SW 1271 (cell line): ENCODE measurements at places on chromosomes 3 and 15.

GRCh38 chr3:138220242-138220641 is 33.1 kb downstream of the ARMC8 start:
- no peak for DNase-seq

GRCh38 chr3:4986782-4987537 is 7.7 kb downstream of the BHLHE40 start:
- DNase-seq = peak; percentile 79

DNA sequence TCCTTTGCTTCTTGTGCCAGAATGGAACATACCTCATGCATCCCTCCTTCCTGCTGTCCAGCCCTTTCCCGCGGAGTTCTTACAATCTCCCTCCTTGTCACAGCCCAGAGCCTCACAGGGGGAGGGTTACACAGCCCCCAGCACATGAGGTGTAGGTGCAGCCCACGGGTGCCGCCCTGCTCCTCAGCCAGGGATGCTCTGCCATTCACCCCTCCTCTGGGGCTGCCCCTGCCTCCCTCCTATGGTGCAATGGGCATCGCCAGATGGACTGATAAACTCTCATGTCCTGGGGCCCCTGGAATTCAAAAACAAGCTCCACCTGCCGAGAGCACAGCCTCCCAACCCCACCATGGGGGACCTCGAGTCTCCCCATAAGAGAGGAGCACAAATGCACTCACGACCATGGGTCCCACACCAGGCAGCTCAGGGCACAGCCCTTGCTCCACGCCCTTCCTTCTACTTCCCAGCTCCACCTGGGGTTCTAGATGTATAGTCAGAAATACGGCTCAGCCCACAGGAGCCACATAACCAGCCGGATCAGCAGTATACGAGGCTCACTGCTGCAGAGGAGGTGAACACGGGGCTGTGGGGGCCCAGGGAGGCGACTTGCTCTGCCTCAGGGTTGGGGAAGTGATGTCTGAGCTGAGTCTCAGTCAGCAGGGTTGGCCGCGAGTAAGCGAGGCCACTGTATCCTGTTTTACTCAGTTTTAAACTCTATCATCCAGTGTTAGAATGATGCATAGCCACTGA is 269.7 kb upstream of the LYSMD4 start:
- no peak for DNase-seq

DNA sequence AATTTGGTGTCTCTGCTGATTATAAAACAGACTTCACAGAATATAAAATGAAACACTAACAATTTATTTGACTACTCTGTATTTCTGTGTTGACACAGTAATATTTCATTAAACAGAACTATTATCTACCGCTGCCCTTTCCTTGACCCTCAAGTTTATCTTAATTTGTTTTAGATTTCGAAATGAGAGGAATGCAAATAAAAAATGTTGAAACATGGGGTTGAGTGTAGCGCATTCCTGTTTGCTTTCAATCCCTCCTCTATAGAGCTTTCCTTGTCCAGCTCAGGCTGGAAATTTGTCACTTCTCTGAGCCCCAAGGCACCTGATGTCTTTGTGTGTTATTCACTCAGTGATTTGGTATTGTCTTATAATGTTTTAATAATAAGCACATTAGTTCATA is 550.2 kb downstream of the ZBBX start:
- DNase-seq = no peak

DNA sequence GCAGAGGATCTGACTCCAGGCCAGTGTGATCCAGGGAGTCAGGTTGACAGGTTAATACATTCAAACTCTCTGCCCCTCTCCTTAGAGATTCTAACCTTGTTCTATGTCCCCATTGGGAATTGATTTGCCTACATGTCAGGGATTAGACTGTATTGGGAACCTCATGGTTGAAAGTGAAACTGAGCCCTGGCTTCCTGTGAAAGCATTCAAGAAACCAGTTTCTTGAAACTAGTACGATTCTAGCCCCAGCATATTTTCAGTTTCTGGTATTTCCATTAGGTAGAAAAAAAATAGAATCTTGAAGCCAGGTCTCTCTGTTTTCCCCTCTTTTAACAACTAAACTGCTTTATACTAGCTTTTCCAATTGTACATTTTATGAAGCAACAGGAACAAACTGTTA is 140.4 kb upstream of the ABI3BP start:
- DNase-seq = no peak

DNA sequence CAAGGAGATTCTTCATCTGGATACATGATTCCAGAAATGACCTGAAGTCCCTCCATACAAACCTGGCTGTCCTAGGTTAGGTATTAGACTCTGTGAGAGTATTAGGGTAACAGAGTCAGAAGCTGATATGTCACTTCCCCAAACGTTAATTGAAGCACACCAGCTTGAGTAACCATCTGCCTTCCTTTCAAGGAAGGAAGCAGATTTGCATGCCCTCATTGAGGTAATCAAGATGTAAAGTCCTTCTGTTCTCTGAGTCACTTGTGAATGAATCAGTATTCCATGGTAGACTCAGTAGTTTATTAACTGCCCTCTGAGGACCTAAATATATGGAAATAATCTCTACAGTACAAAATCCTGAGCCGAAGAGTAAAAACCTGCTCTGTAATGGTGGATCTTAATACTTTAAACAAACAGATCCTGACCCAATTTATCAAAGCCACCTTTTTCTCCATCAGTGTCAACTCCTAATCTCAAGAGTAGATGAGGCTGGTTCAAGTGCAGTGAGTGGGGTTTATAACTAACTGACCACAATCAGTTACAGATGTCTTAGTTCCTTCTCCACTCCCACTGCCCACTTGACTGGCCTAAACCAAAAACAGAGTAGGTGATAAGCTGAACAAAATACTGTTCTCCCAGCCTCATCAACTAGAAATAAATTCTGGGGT is 246.2 kb upstream of the CHRM5 start:
- no peak for DNase-seq

GRCh38 chr3:50261505-50261904 is 7.4 kb upstream of the SEMA3B start:
- no peak for DNase-seq

DNA sequence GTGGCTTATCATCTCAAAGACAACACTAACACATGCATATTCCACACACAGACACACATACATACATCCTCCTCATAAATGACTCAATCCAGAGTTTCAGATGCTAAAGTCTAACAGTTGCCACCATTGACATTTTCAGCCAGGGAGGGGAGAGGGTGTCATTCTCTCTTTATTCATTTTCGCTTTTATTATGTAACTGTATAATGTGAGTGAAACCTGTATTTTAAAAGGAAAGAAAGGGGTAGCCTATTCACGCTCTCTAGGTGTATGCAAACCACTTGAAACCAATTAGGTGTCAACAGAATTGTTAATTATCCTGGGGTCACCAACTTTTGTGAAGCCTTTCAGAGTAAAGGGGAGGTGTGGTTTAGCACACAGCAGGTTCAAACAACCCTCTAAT is 1282.9 kb downstream of the ROBO2 start:
- no peak for DNase-seq

- DNase-seq = no peak
Observed at GRCh38 chr3:138030734-138031280, 20.8 kb downstream of the CLDN18 start.

DNA sequence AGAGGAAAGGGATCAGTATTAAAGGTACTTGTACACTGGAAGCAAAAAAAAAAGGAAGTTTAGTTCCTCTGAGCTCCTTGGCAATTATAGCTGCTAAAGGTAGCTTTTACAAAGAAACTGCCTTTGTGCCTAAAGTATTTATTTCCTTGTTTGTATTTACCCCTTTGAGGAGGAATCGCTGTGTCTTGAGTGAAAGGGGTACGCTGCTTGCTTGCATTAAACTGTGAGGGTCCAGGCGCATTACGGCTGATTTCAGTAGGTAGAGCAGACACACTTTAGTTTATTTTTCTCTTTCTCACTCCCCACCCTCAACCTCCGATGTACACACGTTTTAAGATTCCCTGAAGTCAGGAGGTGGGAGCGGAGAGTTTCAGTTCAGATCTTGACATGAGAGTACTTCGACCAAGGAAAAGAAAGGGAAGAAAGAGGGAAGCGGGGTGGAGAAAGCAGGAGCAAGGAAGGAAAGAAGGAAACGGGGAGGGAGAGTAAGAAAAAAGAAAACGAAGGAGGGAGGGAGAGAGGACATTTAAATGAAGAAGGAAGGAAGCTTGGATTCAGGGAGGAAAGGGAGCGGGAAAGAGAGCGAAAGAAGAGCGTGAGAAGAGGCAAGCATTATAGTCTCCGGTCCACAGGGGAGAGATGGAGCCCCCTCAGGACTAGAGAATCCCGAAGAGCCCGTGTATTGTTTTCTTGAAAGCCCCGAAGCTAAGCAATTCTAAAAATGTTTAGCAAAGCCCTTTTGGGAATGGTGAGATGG is 1.2 kb upstream of the MME start:
- no peak for DNase-seq

DNA sequence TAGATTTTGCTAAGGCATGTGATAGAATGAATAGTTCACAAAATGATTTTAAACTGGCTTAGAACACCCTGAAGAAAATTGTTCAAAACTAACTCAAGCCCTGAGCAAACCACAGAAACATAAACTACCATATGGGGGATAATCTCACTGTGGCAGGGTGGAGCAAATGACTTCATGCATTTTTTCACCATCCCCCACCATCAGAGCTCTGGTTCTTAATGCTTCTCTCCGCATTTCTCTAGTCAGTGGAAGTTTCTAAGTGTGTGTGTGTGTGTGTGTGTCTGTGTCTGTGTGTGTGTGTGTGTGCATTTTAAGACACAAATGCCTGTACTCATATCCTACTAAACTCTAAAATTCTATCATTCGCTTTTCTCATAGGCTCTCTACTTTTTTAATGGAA is 107.1 kb upstream of the PHLDB2 start:
- DNase-seq = no peak

DNA sequence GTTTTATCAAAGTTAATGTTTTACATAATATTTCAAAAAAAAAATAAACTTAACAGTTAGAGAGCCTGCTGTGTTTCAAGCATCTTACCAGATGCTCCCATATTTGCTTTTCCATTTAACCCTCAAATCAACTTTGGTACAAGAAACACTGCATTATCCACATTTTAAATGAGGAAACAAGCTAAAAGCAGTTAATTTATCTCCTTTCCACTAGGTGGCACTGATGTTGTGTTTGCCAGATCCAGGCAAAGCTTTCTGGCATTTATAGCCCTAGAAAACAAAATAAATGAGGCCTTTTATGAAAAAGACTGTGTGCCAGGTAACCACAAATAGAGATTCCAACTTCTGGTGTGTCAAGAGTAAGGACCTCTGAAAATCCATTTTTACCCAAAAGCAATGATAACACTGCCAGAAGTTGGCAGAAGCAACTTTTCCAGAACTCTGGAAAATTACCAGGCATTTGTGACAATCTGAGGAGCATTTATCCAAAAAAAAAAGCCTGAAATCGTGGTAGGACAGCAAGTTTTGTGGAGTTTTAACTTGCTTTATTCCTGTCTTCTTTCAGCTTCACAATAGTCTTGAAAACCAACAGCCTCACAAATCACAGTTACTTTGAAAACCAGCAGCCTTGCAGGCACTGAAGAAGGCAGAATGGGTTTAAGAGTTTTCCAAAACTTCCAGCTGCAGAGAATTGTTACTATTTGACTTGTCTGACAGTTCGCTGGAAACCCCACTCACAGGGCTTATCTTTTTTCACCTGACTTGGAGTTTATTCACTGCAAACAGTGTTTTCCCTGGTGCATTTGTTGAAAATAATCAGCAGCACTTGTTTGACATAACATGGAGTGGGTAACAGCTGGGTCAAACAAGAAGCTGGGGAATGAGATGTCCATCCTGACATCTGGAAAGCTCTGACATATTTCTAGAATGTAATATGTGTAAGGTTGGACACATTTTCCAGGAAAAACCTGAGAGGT is 9.2 kb downstream of the FAM162A start:
- peak; percentile 49 for DNase-seq

GRCh38 chr15:70258369-70259027 is 160.8 kb upstream of the TLE3 start:
- DNase-seq = no peak

DNA sequence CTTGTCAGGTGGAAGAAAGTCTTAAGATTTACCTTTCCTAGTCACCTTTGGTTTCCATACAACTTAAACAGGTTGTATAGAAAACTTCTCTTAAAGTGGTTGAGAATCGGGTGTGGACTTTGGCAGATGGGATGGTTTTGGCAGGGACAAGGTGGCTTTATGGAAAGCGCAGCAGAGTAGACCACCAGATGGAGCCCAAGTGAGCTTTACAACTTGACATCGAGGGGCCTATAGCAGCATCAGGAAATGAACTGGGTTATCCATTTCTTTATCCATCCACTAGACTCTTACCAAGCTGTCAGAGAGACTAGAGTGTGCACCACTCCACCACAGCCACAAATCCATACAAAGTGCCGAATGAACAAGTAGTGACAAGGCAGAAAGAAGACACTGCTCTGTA is 85.3 kb upstream of the MBNL1 start:
- DNase-seq = peak; percentile 13

DNA sequence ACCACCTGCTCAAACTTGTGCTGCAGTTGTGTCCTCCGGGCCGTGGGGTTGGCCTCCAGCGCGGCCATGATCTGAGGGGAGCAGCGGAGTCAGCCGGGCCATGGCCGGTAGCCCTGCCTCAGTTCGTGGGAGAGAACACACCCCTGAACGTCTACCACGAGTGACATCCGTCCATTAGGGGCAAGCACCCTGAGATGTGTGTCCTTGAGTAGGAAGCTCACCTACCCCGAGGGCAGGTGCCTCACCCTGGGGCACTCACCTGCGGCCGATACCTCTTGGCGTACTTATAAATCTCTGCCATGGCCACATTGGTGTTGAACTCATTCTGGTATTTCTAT is 13.4 kb downstream of the H1-8 start:
- no peak for DNase-seq

- no peak for DNase-seq
Observed at GRCh38 chr3:38005076-38006020, 14.8 kb downstream of the VILL start.

GRCh38 chr3:170585937-170586310 is at the start of gene SLC7A14:
SLC7A14 (minus strand) TSS chr3:170586075; CDS start chr3:170526936, 59,139 bp downstream.
- no peak for DNase-seq

GRCh38 chr3:160199108-160199507 is 26.1 kb upstream of the C3orf80 start:
- DNase-seq = no peak

GRCh38 chr3:128054367-128054766 is 2.1 kb downstream of the SEC61A1 start:
- peak; percentile 13 for DNase-seq

DNA sequence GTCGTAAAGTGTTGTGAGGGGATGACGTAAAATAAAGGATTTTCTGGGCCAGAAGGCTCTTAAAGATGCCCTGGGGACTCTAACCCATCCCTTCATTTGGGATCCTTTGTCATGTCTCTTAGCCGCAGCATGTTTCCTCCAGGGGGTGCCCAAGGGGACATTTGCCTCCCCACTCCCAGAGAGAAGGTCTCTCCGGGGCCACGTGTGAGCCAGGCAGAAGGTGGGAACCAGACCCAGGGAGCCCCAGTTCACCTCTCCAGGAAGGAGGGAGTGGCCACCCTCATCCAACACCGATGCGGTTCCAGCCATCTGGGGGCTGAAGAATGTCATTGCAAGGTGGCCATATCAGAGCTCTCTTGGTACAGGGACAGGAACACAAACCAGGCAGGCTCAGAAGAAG is 25.2 kb downstream of the ST8SIA2 start:
- DNase-seq = no peak

DNA sequence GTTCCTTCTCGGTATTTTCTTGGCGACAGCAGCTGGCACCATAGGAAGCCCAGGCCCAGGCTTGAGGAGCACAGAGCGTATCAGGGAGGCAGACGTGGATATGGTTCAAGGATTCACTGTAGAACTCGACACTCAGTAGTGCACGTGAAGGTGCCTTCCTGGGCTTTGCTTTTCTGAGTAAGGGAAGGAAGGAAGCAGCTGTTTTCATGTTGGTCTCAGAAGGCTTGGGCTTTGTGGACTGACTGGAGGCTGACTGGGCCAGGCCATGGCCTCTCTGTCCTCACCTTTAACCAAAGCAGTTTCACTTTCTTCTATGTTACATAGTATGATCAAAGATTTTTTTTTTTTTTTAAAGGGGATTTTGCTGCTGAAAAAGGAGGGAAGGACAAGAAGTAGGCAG is 6.9 kb upstream of the GHRL start:
- no peak for DNase-seq
